ENCODE measurements at places on chromosomes 7 and 10.

- no peak for DNase-seq
These were observed 143.4 kb downstream of the TMEM168 start for GRCh38 chr7:112646783-112647182.

- no peak for DNase-seq
These were observed 161.5 kb upstream of the ZNF804B start for GRCh38 chr7:88597941-88598425.

DNA sequence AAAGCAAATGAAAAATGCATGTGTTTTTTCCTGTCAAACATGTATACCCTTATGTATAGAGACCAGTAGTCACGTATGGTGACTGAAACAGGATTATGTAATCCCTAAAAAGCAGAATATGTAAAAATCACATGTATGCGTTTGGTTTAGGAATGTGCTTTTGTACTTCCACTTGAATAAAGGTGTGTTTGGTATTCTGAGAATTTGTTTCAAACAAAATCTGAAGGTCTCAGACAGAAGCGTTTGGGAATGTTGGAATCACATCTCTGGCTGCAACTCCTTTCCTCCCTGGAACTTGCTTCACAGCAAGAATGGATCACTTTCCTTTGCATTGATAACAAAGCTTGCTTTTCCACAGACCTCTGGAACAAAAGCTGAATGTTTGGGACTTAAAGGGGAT is 17.8 kb downstream of the ZNF655 start:
- DNase-seq: no peak

GRCh38 chr7:107322015-107322414 is 147.8 kb upstream of the GPR22 start:
- DNase-seq: no peak

All from stimulated activated CD8-positive, alpha-beta memory T cell treated with anti-CD3 and anti-CD28 coated beads, Interleukin-15, amount 100 ng/mL, for 48 hours (primary cell).